ENCODE measurements at places on chromosomes 13 and 19.

- no peak for DNase-seq
These were observed 20.7 kb downstream of the POMP start for GRCh38 chr13:28679628-28680027.

- peak; percentile 5 for DNase-seq
These were observed 34.4 kb downstream of the CCDC70 start for GRCh38 chr13:51895906-51896888.

- no peak for DNase-seq
These were observed 2591.7 kb upstream of the PCDH20 start for GRCh38 chr13:64007339-64007738.

DNA sequence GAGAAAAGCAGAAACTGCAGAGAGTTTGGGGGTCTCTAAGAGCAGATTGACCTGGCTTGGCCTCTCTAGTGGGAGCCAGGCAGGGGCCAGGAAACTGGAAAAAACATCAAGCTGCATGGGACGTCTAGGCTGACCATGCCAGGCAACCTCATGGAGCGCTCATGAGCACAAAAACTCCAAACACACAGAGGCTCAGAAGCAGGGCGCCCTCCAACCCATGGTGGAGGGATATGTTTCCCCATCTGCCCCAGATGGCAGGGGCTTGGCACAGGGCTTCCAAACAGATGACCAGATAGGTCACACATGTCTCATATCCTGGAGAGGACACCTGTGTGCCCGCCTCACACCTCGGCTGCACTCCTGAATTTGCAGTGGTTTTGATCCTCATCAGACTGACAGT lies 879.0 kb downstream of the UQCRFS1 start:
- no peak for DNase-seq

DNA sequence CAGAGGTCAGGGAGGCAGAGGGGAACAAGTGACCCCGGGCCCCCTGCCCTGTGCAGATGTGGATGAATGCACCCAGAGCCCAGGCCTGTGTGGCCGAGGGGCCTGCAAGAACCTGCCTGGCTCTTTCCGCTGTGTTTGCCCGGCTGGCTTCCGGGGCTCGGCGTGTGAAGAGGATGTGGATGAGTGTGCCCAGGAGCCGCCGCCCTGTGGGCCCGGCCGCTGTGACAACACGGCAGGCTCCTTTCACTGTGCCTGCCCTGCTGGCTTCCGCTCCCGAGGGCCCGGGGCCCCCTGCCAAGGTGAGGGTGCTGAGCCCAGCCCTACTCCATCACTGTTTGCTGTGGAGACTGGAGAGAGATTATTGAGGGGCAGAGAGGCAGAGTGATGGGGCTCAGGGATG lies 9.9 kb downstream of the LTBP4 start:
- DNase-seq = no peak

DNA sequence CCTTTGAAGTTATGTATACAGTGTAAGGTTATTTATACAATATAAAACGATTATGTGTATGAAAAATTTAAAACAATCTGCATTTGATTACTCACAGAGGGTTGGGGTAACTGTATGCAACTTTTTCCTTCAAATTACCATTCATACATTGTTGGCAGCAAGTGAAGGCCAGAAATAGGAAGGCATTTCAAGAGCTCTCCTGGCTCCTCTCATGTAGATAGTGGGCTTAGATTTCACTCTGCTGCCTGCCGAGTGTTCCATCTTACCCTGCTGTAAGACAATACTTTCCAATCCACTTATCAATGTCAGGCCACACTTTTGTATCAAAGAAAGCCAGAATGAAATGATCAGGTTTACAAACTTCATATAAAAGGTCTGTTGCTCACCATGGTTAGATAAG lies 245.2 kb downstream of the DNAJC15 start:
- no peak for DNase-seq

- DNase-seq = no peak
These were observed 5.7 kb downstream of the R3HDM4 start for GRCh38 chr19:907183-907853.
